ENCODE measurements at places on chromosomes 12 and 14.

- DNase-seq, result no peak
These were observed 1722.1 kb upstream of the SEL1L start for GRCh38 chr14:83255727-83256090.

GRCh38 chr12:130286741-130287440, 50.8 kb upstream of the PIWIL1 start:
- no peak for DNase-seq

- DNase-seq, result peak; percentile 39
These were observed 98.4 kb downstream of the LGMN start for GRCh38 chr14:92649934-92650545.

- no peak for DNase-seq
These were observed 6.1 kb upstream of the TEP1 start for GRCh38 chr14:20419419-20419818.

DNA sequence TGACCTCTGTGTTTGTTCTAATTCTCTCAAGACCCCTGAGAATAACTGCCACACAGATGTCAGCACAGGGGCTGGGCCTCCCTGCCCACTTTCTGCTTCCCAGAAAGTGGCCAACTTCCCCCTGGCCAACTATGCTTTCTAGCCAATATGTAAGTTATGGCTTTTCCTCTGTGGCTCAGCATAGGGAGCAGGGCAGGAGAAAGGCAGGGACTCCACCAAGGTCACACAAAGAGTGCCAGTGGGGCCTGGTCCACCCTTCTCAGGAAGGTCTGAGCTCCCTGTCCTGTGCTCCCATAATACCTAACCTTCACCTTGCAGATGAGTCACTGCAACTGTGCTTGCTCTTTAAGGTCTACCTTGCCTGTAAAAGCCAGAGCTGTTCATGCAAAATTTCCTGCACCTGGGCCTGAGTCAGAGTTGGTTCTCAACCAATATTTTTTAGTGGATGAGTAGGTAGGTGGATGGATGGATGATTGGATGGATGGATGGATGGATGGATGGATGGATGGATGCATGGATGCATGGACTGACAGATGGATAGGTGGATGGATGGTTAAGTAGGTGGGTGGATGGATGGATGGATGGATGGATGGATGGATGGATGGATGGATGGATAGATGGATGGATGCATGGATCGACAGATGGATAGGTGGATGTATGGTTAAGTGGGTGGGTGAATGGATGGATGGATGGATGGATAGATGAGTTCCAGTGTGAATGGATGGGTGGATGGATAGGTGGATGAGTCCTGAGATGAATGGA, 64.2 kb downstream of the DIO3 start:
- no peak for DNase-seq

GRCh38 chr12:27305673-27306456, 26.8 kb upstream of the BMAL2 start:
- DNase-seq, result no peak

GRCh38 chr12:14239935-14240872, 125.3 kb upstream of the ATF7IP start:
- peak; percentile 60 for DNase-seq

DNA sequence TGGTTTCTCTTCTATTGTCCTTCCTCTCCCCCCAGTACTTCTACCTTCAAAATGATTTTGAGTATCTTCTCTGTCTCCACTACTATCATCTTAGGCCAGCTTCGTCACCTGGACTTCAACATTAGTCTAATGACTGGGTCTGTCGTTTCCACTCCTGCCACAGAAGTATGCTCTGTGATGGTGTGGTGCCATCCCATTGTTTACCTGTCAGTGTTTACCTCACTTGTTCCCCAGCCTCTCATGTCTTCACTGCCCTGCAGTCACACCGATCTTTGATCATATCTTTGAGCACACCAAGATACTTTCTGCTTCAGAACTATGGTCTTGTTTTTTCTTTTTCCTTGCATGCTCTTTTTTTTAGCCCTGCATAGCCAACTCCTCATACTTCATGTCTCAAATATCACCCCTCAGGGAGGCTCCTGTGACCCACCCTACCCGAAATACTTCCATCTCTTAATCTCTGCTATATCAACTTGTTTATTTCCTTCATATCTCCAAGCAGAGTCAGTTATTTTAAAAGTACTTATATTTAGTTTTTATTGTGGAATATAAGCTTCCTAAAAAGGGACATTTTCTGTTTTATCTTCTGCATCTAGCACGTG, 60.4 kb downstream of the ANO6 start:
- DNase-seq, result no peak

GRCh38 chr14:96823652-96824051, 26.5 kb downstream of the VRK1 start:
- no peak for DNase-seq

- no peak for DNase-seq
These were observed 300.9 kb upstream of the STXBP6 start for GRCh38 chr14:25350802-25351201.

GRCh38 chr14:58216544-58216943, 16.6 kb downstream of the ACTR10 start:
- no peak for DNase-seq

DNA sequence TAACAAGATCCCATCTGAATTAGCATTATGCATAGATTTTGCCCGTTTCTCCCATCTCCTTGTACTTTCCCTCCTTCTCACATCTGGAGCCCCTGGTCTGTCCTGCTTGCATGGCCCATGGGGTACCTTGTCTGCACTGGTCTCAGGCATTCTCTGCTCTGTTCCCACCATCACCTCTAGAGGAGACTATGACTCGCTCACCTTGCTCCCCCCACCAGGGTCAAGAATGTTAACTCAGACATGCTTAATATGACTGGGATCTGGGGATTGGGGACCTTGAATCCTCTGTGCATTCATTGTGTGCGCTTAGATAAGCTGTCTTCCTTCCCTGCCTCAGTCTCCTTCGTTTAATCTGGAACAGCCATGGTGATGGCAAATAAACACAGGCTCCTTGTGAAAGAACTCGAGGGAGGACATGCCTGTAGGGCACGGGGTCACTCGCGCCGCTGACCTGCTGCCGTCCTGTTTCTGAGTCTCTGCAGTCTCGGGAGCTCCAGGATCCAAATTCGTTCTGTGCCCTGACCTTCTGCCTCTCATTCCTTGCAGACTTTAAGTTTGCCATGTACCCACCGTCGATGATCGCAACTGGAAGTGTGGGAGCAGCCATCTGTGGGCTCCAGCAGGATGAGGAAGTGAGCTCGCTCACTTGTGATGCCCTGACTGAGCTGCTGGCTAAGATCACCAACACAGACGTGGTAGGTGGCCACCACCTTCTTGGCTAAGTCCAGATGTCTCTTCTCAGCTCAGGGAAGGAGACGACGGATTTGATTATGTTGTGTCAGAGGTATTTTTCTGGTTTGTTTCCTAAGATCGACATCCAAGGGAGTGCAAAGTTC, 15.0 kb downstream of the CCND2 start:
- DNase-seq, result no peak

- DNase-seq, result no peak
These were observed 37.7 kb upstream of the MANSC4 start for GRCh38 chr12:27817766-27818165.

- no peak for DNase-seq
These were observed 94.5 kb downstream of the CALM1 start for GRCh38 chr14:90491221-90491885.

- DNase-seq, result no peak
These were observed 50.2 kb downstream of the SETD3 start for GRCh38 chr14:99430491-99430890.

DNA sequence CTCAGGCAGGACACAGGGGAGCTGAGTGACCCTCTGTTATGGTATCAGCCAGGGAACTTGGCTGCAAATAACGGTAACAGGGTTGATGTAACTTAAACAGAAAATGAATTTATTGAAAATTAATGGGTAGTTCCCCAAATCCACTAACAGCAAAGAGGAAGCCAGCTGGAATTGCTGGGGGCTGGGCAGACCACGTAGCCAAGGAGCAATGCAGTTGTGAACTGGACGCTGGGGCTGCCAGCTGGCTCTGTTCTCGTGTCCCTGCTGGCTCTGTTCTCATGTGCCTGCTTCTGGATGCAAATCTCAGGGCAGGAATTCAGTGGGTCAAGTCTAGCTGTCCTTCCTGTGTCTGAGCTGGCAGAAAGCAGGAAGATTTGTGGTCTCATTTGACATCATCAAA, 1383.3 kb upstream of the TMEM132C start:
- DNase-seq, result no peak

DNA sequence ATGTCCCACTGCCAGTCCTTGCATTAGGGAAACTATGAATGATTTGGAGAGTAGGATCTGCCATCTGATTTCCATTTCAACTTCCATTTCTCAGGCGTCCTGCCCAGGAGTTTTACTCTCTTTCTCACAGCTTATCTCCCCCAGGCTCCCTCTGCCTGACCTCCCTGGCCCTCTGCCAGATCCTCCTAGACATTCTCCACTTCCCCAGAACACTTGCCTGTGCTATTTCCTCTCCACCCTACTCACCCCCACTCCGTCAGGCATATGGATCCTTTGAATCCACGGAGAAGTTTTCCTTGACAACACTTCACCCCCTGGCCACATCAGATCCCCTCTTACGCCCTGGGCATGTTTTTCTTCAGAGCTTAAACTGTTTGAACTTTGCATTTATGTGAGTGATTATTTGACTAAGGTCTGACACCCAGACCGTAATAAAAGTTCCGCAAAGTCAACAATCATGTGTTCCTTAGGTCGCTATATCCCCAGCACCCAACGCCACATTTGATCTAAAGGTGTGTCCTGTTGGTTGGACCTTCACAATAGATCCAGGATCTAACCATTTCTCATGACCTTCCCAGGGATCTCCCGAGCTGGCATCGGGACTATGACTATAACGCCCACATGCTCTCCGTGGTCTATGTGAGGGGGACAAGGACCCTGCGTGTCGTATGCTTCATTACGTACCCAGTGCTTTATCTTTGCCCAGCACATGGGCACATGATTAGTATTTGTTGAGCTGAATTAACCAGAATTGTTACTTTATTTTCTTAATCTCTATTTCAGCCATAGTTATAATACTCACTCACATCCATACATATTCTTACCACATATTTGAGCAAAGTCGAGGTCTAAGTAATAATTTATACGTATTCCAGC, 255.8 kb upstream of the FOXN3 start:
- peak; percentile 71 for DNase-seq

GRCh38 chr14:103014466-103015228, 42.7 kb downstream of the CDC42BPB start:
- no peak for DNase-seq

DNA sequence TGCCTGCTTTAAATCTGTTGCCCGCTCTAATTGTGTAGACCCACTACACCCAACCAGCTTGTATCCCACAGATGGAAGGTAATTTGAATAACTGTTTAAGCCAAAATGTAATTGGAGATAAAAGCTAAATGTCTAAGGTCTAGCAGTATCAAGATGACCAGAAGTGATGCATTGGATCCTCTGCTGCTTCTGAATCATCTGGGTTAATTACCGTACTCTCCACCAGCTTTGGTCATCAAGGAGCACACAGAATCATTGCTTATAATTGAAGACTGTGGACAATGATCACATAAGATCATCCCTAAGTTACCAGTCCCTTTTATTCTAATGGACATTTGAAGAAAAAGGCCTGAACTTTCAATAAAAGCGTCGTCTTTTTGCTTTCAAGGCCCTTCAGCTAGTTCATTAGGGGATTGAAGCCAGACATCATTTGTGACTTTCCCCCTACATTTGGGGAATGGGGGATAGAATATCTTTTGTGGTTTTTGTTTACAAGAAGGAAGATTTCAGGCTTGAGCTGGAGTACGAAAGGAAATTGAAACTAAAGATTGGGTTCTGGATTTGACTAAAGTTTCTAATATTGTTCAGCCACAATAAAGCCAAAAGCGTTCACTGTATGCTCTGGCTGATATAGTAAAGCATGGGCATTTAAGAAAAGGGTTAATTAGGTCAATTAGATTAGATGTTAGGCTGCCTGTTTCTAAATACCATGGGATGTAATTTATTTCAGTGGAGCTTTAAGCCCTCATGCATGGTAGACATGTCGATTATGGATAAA, 123.2 kb downstream of the CHST11 start:
- no peak for DNase-seq

- peak; percentile 87 for DNase-seq
These were observed 24.3 kb upstream of the TMEM106C start for GRCh38 chr12:47939009-47939601.

- no peak for DNase-seq
These were observed 78.5 kb downstream of the DPF3 start for GRCh38 chr14:72815430-72815829.

DNA sequence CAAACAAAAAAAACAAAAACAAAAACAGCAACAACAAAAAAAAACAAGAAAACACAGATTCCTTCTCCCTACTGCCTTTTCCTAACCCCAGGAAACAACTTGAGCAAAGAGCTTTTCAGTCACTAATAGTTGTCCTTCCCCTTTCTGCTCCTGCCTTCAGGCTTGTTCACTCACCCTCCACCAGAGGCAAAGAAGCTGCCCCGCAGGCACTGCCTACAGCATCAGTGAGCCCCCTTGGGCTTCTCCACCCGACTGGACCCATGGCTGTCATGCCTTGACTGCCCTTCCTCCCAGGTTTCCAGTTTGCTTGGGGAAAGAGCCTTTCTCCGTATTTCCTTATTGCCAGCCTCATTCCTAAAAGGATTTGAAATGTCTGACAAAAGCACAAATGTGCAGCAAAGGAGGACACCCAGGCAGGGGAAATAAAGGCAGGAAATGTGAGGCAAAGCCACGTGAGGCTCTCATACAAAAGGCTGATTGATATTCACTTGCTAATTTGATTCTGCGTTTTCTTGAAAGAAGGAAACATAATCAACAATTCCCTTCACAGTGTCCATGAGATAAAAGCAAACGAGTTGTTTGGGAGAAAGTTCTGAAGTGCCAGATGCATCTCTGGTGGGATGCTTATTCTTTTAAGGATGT, 85.7 kb downstream of the GPATCH2L start:
- no peak for DNase-seq

- no peak for DNase-seq
These were observed 166.9 kb upstream of the ATXN7L3B start for GRCh38 chr12:74370608-74371216.

DNA sequence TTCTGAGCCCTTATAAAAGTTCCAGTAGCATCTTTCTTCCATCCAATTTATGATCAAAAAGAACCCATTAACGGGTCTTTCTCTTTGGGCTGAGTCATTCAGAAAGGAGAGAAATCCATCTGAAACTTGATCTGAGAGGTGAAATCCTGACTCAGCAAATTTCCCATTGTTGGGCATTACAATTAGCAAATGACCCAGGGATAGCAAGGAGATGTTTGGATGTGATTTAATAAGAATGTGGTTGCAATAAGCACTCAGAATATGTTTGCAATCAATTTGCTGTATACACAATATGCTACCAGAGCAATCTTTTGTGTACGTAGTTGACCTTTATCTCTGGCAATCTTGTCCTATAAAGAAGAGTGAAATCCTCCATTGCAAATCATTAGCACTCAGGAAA, 122.7 kb downstream of the CCDC60 start:
- DNase-seq, result no peak
